Effector memory CD4-positive, alpha-beta T cell (primary cell): ENCODE measurements at places on chromosomes 6 and 20.
A peak's percentile ranks its signal among the peaks of the same experiment; 100 is the strongest.

- no peak overlapping the region for H3K27ac ChIP-seq
- H3K36me3 ChIP-seq = no peaks in the 10 kb centered on the region
- H3K27me3 ChIP-seq = no peaks in the 10 kb centered on the region
- DNase-seq = no peak
Measured at GRCh38 chr20:61684583-61685235, 381.0 kb downstream of the TAF4 start.

DNA sequence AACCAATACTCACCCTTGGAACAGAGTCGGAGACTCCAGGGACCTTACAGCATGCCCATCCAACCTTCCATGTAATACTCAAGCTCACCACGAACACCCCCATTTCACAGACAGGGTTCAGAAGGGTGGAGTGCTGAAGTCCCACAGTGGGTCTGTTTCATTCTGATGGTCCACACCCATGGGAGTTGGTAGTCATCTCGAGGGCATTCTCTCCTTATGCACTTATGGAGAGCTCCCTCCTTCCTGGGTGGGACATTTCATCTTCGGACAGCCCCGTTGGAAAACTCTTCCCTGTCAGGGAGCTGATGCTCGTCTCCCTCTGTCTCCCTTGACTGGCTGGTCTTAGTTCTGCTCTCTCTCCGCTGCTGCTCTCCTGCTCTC lies 38.9 kb downstream of the COX4I2 start:
- peaks cover 78% of the 10 kb centered on the region for H3K4me1 ChIP-seq
- H3K36me3 ChIP-seq = no peaks in the 10 kb centered on the region
- H3K27ac ChIP-seq = peak overlapping the region; percentile 77
- no peak for DNase-seq
- peak overlapping the region; percentile 23 for H3K4me3 ChIP-seq

DNA sequence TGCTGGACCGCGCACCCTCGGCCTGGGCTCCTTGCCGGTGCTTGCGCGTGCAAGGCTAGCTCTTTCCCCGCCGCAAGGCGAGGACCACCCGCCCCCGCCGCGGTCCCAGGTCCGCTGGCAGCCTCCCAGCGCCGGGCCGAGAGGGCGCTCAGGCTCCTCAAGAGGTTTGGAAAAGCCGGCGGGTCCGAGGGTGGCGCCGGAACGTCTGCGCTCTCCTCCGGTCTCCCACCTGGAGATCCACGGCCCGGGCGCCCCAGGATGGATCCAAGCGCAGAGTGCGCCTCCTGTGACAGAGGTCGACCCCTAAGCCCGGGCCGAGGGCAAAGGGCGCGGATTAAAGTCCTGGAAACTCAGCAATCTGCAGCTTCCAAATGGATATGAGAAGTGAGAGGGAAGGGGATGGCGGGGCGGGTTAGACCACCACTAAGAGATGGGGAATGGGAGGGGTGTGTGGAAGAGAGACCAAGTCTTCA lies 575 bp upstream of the MICAL1 start:
- H3K36me3 ChIP-seq = peaks cover 13% of the 10 kb centered on the region
- H3K4me1 ChIP-seq = peaks cover 30% of the 10 kb centered on the region
- no peak for DNase-seq

DNA sequence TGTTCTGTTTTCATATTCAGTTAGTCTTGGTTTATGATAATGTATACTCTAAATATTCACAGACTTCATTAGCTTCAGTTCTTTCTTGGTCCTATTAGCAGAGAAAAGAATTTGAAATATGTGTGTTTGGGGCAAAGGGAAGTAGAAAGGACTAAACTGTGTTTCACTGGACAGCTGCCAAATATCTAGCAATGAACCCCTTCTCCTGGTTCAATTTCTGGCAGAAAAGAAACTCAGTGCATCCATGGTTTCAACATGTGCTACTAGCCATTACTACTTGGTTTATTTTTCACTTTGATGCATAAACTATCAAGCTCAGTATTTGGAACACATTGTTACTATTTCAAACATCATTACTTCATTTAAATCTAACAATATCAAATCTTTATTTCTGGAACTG lies 43.6 kb downstream of the FBXL4 start:
- no peaks in the 10 kb centered on the region for H3K27me3 ChIP-seq
- H3K4me3 ChIP-seq = no peak overlapping the region
- no peaks in the 10 kb centered on the region for H3K4me1 ChIP-seq
- peaks cover 19% of the 10 kb centered on the region for H3K36me3 ChIP-seq

- H3K27ac ChIP-seq = no peak overlapping the region
- H3K4me3 ChIP-seq = no peak overlapping the region
- H3K27me3 ChIP-seq = no peaks in the 10 kb centered on the region
- peaks cover 18% of the 10 kb centered on the region for H3K36me3 ChIP-seq
- DNase-seq = no peak
Measured at GRCh38 chr20:32496811-32497533, 88.2 kb downstream of the NOL4L start.

DNA sequence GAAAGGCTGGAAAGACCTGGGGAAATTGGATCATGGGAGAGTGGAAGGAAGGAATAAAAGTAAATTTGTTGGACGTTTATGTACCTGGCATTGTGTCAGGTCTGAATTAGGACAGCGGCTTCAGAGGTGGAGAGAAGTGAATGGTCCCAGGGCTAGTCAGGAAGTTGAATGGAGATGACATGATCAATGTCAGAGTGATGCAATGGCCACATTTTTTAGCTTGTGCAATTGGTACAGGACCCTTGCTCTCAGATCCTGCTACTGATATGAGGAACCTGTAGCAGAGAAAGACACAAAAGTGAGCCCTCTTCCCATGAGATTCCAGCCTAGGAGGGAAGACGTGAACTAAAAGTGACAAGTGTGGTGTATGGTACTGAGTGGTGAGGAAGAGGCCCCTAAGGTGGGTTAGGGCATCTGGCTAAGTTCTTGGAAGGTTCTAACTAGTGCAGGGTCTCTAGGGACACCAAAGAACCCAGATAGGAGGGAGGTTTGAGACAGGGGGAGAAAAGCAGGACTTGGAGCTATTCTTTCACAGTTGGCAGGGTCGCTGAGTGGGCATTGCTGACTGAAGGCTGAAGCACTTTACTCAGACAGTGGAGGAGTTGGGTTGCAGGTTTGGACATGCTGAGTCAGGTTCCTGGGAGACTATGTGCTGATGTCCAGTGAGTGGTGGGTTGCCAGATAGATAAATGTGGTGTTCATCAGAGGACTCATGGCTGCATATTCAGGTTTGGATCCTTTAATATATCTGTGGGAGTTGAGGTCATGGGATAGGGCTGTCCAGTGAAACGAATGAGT lies 266.1 kb upstream of the RNF24 start:
- H3K36me3 ChIP-seq = no peaks in the 10 kb centered on the region
- no peaks in the 10 kb centered on the region for H3K4me1 ChIP-seq
- no peak for DNase-seq

GRCh38 chr6:45054610-45055009 lies 273.5 kb upstream of the RUNX2 start:
- no peak overlapping the region for H3K27ac ChIP-seq
- no peak overlapping the region for H3K4me3 ChIP-seq
- no peaks in the 10 kb centered on the region for H3K36me3 ChIP-seq

DNA sequence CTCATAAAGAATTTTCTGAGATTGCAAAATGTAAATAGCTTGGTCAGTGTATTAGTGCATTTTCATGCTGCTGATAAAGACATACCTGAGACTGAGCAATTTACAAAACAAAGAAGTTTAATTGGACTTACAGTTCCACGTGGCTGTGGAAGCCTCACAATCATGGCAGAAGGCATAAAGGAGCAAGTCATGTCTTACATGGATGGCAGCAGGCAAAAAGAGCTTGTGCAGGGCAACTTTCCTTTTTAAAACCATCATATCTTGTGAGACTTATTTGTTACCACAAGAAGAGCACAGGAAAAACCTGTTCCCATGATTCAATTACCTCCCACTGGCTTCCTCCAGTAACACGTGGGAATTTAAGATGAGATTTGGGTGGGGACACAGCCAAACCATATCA lies 112.7 kb upstream of the HDDC2 start:
- H3K27ac ChIP-seq = no peak overlapping the region
- H3K27me3 ChIP-seq = no peaks in the 10 kb centered on the region
- no peaks in the 10 kb centered on the region for H3K36me3 ChIP-seq
- no peak for DNase-seq
- H3K4me1 ChIP-seq = no peaks in the 10 kb centered on the region

GRCh38 chr20:4956200-4956810 lies 45.0 kb downstream of the SLC23A2 start:
- H3K27ac ChIP-seq = no peak overlapping the region
- no peaks in the 10 kb centered on the region for H3K36me3 ChIP-seq
- no peak for DNase-seq
- H3K27me3 ChIP-seq = no peaks in the 10 kb centered on the region

DNA sequence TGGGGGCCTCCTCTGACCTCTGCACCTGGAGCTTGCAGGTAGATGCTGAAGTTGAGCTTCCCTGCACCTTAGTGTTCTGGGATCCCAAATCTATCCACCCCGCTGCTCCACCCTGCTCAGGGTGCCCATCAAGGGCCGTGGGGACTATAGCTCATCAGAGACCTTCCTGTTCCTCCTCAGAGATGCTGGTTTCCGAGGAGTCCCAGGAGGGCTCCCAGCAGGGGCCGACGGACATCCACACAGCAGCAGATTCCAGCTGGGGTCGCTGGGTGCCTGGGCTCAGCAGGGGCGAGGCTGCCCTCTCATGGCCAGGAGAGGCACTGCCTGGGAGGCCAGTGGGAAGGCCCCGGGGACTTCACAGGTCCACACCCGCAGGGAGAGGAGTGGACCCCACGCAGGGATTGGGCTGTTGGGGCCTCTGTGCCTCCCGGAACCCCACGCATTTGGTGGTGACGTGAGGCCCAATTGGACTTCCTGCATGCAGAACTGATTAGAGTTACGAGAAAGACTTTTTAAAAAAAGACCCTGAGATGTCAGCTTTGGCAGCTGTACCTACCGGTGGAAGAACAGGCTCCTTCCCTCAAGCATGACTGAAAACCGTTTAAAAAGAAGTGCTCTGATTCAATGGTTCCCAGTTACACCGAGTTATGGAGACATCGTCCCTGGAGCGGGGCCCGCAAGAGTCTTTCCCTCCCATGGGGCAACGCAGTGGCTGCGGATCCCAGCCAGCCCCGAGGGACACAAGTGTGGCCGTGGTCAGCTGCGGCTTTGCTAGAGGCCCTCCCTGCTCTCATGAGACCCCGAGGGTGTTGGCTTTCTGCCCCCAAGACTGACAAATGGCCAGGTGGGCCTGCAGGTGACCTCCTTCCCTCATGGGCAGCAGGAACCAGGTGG lies 25.3 kb upstream of the SLCO4A1 start:
- peak; percentile 34 for DNase-seq
- H3K27me3 ChIP-seq = no peaks in the 10 kb centered on the region
- H3K27ac ChIP-seq = no peak overlapping the region

- no peak overlapping the region for H3K4me3 ChIP-seq
- H3K36me3 ChIP-seq = no peaks in the 10 kb centered on the region
- H3K27ac ChIP-seq = no peak overlapping the region
- no peaks in the 10 kb centered on the region for H3K27me3 ChIP-seq
- no peak for DNase-seq
Measured at GRCh38 chr6:429515-430121, 38.1 kb downstream of the IRF4 start.

DNA sequence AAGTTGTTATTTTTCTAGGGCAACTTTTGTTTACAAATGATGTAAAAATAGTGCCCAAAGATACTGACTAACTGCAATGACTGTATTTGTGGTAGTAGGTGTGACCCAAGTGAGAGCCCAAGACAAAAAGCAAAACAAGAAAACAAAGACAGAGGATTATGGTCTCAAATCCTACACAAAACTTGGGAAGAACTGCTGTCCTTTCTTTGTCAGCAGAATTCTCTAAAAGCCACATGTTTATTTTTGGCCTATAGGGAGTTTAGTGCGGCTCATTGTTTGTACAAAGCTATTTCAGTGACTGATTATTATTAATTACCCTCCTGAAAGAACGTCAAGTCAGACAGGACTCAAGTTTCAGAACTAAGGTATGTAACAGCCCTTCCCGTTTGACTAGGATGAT lies 509.2 kb upstream of the SLC35B3 start:
- H3K27ac ChIP-seq = no peak overlapping the region
- DNase-seq = no peak
- H3K4me1 ChIP-seq = no peaks in the 10 kb centered on the region
- no peak overlapping the region for H3K4me3 ChIP-seq
- H3K36me3 ChIP-seq = no peaks in the 10 kb centered on the region
